ENCODE measurements at places on chromosomes 11 and 22.

DNA sequence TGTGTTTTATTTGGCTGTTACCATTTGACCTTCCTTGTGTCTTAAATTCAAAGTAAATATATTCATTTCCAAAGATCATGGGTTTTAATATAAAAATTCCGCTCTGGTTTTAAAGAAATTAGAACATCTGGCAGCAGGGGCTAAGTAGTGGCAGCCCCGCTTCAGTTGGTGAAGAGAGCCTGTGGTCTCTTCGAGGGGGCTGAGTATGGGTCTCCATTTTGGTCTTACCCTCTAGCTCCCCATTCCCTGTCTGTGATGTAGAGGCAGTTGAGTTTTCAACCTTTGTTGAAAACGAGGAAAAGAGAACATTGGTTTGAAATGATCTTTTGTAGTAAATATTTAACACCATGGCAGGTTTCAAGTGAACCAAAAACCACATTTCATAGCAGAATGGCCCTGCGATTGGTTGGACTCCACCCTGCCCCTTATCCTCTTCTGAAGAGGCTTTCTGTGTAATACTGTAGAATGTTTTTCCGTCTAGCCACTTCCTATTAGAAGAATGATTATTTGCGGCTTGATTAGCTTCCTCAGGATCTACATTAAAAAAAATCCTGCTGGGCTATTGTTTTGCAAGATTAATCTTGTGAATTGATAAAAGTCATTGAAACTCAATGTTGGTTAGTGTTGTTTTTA lies 17.7 kb downstream of the APLP2 start:
- DNase-seq: no peak

- peak; percentile 68 for DNase-seq
These were observed 13.4 kb downstream of the SYT7 start for GRCh38 chr11:61567286-61568061.

GRCh38 chr11:116851626-116852025 lies 14.2 kb upstream of the APOA1 start:
- no peak for DNase-seq

- no peak for DNase-seq
These were observed 13.5 kb downstream of the PLET1 start for GRCh38 chr11:112247201-112247600.

- DNase-seq: no peak
These were observed 2.8 kb downstream of the CREBZF start for GRCh38 chr11:85661972-85662664.

- no peak for DNase-seq
These were observed 3.1 kb upstream of the ADORA2A start for GRCh38 chr22:24424001-24424900.

DNA sequence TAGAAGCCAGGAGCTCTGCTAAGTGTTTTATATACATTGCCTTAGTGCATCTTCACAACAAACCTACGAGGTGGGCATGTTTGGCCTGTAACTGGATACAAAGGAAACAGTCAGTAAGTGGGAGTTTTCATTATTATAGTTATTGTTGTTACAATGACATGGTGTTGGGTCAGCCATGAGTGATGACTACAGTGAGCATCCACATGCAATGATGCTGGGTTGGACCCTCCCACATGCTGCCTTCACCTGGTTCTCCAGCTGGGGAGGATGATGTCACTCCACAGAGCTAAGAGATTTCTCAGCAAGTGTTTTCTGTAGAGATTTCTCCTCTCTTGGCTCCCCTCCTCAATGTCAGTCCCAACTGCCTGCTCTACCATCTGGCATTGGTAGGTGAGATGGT lies 59.3 kb downstream of the EHF start:
- DNase-seq: no peak

DNA sequence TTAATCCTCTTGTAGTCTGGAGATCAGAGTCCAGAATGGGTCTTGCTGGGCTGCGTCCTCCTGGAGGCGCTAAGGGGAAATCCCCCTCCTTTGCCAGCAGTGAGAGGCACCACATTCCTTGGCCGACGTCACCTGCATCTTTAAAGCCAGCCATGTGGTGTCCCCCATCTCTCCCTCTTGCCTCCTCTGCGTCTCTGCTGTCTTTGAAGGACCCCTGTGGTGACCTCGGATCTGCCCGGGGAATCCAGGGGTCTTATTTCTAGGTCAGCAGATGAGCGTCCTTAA lies 27.2 kb upstream of the PARVB start:
- DNase-seq: no peak

DNA sequence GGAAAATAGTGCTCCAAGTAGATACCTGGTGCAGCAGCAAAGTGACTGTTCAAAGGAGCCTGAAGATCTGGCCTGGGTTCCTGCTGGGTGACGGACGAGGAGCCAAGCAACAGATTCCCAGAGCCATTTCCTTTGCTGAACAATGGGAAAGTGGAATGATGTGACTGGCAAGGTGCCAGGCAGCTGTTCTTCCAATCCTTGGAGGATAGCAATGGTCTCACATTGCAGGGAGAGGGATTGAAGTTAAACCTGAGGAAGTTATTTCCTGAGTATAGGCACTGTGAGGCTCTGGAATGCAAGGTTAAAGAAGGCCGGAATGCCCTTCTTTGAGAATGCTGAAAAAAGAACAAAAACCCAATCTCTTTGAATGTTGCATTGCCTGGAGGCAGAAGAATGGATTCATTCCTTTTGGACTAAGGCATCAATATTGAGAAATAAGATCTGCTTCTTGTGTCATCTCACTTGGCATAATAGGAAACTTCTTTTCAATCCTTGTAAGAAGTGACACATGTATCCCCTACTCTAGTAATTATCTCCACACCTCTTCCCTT lies 223.8 kb downstream of the BLID start:
- no peak for DNase-seq

- DNase-seq: no peak
These were observed 33.0 kb upstream of the PAK1 start for GRCh38 chr11:77506857-77507256.

- DNase-seq: no peak
These were observed 170.1 kb upstream of the CADM1 start for GRCh38 chr11:115674176-115674936.

- no peak for DNase-seq
These were observed 16.3 kb upstream of the CABP2 start for GRCh38 chr11:67539550-67539949.

GRCh38 chr11:75814363-75814676 lies 690 bp upstream of the UVRAG start:
- DNase-seq: no peak

GRCh38 chr11:113554526-113554925 lies 79.3 kb upstream of the DRD2 start:
- DNase-seq: no peak

DNA sequence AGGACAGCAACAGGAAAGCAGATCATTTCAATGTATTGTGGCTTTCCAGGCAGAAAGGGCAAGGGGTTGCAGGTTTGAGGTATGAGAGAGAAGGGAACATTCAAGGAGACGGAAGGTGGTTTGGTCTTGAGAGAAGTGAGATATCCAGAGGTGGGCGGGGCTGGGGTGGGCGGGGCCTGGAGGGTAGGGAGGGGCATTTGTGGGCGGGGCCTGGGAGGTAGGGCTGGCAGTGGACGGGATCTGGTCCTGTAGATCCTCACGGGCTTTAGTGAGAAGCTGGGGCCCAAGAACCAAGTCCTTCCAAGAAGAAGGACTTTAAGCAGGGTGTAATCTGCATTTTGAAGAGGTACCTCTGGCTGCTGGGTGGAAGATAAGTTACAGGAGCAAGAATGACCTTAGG lies 199.2 kb downstream of the MN1 start:
- DNase-seq: no peak

- DNase-seq: no peak
These were observed 85.0 kb upstream of the SEPTIN5 start for GRCh38 chr22:19629331-19629719.

DNA sequence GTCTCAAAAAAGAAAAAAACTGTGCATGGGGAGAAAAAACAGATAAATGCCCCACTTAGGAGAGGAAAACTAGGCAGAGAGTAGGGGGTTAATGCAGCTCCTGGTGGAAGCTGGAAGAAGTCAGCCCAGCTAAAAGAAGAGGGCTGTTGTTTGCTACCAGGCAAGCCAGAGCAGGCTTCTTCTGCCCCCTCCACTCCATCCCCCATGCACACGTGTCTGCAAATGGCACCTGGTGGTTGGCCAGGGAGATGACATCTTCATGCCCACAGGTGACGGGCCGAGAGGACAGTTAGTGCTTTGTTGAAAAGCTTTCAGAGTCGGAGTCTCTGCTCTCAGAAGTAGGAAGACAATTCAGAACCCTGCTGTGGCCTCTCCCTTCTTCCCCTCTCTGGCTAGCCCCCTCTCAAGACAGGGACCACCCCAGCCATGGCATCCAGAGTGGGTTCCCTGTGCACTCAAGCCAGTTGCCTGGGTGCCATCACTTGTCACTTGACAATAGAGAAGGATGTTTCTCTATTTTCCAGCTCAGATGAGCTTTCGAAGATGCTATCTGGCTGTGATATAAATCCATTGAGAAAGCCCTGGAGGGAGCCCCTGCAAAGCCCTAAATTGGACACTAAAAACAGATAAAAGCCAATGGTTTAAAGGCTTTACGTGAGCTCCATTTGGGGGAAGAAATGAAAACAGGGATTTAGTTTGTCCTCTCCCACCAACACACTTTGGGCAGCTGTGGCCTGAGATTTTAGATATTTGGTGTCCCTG lies 142.0 kb downstream of the TRIM29 start:
- no peak for DNase-seq

- no peak for DNase-seq
These were observed 165.1 kb downstream of the DBX1 start for GRCh38 chr11:19995145-19995544.

- no peak for DNase-seq
These were observed 2.5 kb upstream of the SORL1 start for GRCh38 chr11:121449626-121450025.

DNA sequence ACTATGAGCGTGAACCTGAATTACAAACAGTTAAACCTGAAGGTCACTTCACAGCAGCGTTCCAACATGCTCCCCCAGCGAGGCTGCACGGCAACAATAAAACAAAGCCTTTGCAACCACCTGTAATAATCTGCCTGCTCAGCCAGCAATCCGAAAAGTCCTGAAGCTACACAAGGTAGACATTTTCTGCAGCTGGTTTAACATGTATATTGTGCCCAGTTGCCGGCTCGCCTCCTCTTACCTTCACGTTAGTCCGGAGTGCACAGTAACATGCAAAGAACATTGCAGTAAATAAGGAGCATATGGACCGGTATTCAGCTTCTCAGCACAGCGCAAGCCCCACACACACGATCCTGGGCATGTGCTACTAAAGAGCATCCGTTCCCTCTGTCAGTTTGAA lies 704.3 kb downstream of the DLG2 start:
- no peak for DNase-seq

DNA sequence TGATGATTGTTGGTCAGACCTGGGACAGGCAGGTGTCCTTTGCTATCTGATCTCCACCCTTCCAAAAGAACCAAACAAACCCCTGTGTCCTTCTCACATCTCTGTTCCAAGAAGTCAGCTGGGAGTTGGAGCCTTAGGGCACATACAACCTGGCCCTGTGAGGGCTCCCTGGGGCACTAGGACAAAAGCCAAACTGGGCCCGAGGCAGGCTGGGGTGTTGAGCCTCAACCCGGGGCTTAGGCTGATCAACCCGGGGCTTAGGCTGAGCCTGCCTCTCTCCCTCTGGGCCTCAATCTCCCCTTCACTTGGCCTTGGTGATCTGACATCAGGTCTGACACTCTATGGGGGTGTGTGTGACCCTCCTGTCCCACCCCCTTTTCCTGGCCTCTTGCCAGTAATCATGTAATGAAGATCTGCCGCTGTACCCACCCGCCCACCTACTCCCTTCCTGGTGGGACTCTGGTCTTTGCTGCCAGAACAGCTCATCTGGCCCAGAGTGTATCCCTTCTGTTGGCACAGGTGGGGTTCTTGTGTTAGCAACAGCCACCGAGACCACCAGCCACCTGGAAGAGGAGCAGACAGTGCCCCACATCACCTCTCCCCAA lies 22.8 kb upstream of the UVRAG start:
- no peak for DNase-seq

DNA sequence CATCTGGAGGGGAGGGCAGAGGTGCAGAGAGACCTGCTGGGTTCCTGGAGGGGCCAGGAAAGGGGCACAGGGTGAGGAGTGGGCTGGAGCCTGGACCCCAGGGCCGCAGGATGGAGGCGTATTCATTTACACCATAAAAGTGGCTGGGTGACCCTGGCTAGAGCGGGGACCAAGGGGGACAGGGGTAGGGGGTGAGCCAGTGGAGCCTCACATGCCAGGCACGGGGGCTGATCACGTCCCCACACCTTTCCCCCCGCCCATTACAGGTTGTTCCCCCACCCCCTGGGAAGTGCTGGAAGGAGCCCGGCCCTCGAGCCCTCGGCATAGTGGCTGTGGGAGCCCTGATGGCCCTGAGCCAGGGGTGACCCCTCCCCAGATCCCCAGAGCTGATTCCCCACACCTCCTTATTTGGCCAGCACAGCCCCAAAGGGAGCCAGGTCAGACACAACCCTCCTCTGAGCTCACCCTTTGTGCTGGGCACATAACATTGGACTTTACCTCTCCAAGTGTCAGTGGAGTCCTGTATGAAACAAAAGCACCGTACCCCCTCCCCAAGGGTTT lies 781 bp downstream of the TCIRG1 start:
- DNase-seq: no peak

DNA sequence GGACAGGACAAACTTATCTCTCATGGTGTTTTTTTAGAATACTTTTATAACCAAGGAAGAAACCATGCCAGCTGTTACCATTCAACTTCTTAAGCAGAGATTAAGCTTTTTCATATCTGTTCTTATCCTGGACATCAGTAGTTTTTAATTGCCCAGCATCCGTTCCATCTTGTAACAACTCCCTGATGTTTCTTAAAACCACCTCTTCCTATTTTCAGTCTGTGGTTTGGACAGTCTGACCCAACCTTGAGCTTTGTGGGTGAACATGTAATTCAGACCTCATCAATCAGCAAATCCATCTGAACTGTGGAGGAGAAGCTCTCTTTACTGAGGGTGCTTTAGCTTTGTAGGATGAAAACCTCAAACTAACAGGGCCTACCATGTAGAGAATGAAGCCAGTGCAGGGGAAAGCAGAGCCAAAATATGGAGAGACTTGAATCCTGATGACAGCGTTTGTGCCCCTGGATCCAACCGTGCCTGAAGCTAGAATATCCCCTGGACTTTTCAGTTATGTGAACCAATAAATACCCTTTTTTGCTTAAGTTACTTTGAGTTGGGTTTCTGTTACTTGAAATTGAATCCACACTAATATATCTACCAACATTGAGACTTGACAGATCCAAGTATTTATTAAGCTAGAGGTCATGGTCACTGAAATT lies 9.4 kb downstream of the TUG1 start:
- no peak for DNase-seq

GRCh38 chr11:127369356-127369755 lies 368.8 kb upstream of the KIRREL3 start:
- DNase-seq: no peak

DNA sequence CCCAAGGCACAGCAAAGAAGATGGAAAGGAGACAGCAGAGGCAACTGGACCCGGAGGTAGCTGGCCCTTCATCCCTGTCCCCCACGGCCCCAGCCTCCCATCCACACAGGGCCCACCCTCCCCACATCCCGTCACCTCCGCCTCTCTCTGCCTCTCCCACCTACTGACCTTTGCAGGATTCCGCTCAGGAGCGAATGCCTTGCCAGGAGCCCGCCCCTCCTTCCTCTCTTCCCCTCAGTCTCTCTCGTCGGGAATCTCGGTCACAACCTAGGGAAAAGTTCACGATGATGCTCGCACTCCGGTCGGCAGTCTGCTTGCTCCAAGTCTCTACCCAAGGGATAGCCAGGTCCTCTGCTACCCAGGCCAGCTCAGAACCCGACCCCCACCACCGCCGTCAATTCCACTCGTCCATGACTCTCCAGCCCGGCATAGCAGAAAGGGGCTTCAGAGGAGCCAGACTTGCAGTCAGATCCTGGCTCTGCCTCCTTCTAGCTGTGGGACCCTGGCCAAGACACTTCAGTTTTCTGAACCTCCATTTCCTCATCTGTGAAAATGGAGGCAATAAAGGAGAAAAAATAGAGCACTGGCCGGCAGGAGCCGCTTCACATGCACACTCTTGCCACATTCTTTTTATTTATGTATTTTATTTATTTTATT lies 10.2 kb downstream of the AHNAK start:
- DNase-seq: no peak
